ENCODE measurements at places on chromosomes 2 and 18.

DNA sequence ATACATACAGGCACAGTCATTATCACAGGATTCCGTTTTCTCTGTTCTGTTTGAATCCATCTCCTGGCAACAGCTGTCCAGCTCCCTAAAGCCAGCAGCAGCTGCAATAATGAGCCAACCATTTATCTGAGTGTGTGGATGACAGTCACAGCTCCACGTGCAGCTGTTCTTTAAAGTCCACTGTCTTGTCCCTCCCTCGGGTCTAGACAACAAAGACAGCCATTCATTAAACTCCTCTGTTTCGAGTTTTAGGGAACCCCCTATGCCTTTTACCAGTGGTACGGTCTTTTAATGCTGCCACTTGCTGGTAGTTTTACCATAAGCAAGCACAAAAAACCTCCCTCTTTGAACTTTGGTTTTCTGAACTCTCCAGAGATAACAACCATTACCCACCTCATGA lies 16.0 kb upstream of the MSGN1 start:
- DNase-seq = no peak

- no peak for DNase-seq
Measured at GRCh38 chr2:237660381-237660900, 33.1 kb downstream of the LRRFIP1 start.

DNA sequence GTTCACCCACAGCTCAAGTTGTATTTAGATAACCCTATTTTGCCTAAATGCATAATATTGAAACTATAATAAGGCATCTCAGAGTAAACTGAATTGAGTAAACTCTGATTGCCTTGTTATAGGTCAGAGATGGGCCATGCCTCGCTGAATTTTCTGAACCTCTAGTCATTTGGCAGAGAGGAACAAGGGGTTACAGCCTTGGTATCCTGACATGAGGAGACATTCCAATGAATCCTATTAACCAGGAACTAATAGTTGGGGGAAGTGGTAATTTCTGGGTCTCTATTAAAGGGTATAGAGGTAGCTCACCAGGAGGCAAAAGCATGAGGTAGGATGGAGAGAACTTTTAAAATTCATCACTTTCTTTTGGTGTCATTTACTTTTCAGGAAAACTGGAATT lies 227.4 kb upstream of the CHST9 start:
- DNase-seq = no peak

GRCh38 chr2:190835303-190835930 lies 45.2 kb upstream of the GLS start:
- no peak for DNase-seq

- DNase-seq = no peak
Measured at GRCh38 chr2:31414601-31415241, at the start of gene XDH. Gene XDH, minus strand, starts transcription at chr2:31414742. Its CDS starts 76 bp downstream, at chr2:31414666.

- no peak for DNase-seq
Measured at GRCh38 chr2:144154205-144154604, 365.7 kb downstream of the ZEB2 start.

DNA sequence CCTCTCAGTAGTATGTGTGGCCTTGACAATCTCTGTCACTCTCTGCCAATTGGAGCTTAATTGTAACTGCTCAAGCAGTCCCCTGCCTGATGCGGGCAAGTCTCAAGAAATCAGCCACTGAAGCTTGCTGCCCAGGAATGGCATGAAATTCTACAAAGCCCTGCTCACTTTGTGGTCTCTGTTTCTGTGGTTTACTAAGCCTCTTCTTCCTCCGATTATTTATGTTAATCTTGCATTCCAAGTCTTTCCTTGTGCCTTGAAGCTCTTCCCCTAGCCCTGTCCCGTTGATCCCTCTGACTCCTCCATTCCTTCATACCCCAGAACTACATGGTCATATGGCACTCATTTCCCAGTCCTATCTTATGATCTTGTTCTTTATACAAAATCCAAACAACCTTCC lies 489.3 kb upstream of the CHST9 start:
- no peak for DNase-seq
